ENCODE measurements at places on chromosomes 12 and 14.
A peak's percentile ranks its signal among the peaks of the same experiment; 100 is the strongest.

- DNase-seq: no peak
Measured at GRCh38 chr14:75984674-75985073, 889 bp upstream of the IFT43 start.

DNA sequence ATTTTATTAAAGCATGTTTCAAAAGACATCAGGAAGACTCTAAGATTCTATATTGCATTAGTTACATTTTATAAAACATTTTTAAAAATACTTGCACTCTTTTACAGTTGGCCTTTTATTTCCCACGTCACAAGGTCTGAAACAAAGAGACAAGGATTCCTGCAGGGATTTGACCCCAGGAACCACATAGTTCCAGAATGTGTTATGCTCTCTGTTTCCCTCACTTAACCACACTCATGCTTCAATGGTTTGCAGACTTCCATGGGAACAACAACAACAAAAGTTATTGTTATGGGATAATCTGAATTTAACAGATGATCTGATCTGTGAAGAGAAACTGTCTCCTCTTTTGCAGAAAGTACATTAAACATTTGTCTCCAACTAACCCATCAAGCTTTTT lies 104.3 kb upstream of the PPFIA2 start:
- no peak for DNase-seq

- DNase-seq: no peak
Measured at GRCh38 chr12:103799857-103800771, 40.9 kb downstream of the NT5DC3 start.

DNA sequence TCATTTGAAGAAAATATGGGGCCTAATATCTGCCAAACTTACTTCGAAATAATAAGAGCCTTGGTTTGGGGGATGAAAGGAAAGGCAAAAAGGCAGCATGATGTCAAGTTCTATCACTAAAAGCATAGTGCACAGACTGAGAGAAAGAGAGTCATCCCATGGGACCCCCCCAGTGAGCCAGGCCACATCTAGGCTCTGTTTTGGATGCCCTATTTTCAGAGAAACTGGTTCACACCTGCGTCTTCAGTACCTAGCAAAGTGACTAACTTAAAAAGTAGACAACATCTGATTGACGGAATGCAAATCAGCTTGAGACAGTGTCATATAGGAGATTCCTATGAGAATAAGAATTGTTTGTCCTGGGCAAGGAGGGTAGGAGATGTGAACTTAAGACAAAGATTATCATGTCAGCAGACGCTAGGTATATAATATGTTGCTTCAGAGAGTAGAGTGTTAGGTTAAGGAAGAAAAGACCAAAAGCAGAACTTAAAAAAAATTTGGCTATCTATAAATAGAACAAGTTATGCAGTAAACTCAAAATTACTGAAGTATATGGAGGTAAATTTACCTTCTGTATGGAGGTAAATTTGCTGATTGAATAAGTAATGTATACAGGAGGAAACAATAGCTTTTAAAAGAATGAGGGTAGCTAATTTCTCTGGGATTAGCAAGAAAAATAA lies 148.2 kb downstream of the SLC41A2 start:
- no peak for DNase-seq

DNA sequence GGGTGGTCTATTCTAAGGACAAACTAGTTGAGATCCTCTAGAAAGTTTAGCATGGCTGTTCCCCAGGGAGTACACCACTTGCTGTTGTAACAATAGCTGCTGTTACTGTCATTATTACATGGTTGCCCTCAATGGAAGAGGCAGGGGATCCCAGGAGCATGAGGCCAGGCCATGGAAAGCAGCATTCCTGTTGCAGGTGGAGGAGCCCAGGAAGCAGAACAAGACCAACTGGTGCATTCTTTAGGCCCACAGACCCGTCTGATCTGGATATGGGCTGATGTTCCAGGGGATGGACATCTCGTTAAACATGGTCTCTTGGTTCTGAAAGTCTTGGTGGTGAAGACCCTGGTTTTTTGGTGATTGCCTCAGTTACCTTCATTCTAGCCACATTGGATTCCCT lies 109.2 kb upstream of the WSCD2 start:
- DNase-seq: no peak

DNA sequence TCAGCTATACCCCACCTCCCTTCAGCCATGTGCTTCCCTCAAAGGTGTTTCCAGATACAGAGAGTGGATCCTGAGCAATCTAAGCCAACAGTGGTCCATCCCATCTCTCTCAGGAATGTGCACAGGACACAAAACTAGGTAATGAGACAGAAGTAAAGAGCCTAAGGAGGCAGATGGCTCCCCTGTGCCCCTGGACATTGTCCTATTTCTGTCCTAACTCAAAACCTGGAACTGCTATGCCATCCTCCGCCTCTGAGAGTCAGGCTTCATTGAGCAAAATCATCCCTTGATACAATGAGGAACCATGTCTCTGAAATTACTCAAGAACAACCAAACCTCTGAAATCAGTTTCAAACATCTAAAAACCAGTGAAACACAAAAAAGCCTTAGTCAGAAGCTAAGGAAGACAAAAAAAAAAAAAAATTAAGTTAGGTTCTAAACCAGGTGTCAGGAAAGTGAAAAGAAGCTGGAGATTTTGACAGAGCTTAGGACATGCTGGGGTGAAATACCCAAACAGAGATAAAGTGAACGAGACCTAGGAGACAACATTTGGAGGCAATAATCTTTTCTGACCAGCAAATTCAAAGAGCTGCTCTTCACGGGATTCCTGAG lies 200.3 kb upstream of the PLEKHG7 start:
- no peak for DNase-seq

GRCh38 chr14:68015356-68016254 lies 196.0 kb downstream of the RAD51B start:
- DNase-seq: no peak

- DNase-seq: no peak
Measured at GRCh38 chr12:76764856-76765255, 941 bp downstream of the ZDHHC17 start.

DNA sequence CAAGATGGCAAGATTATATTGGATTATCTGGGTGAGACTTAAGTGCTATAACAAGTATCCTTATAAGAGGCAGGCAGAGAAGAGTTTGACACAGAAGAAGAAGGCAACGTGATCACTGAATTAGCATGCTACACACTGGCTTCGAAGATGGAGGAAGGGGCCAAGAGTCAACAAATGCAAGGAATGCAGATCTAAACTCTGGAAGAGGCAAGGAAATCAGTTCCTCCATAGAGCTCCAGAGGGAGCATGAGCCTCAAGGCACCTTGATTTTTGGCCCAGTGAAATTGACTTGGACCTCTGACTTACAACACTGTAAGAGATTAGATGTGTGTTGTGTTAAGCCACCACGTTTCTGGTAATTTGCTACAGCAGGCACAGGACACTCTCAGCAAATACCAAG lies 536.4 kb upstream of the SEL1L start:
- no peak for DNase-seq

GRCh38 chr14:61489932-61490331 lies 168.6 kb downstream of the PRKCH start:
- DNase-seq: no peak

- DNase-seq: peak; percentile 40
Measured at GRCh38 chr12:49043856-49044258, 16.7 kb downstream of the KMT2D start.

DNA sequence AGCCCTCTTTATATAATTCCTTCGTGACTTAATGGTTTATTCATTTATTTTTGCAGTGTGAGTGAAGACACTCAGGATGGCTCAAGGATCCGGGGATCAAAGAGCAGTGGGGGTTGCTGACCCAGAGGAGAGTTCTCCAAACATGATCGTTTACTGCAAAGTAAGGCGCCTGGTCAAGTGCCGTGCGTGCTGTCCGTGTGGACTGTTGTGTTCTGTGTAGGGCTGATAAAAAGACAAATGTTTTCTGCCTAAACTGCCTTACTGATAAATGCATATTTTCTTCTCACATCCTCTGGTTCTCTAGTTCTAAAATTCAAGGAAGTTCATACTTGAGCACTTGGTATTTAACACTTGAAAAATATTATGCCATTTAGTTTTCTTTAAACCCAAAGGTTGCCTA lies 32.5 kb downstream of the RGS6 start:
- no peak for DNase-seq

GRCh38 chr12:84585776-84586395 lies 326.7 kb downstream of the SLC6A15 start:
- no peak for DNase-seq

DNA sequence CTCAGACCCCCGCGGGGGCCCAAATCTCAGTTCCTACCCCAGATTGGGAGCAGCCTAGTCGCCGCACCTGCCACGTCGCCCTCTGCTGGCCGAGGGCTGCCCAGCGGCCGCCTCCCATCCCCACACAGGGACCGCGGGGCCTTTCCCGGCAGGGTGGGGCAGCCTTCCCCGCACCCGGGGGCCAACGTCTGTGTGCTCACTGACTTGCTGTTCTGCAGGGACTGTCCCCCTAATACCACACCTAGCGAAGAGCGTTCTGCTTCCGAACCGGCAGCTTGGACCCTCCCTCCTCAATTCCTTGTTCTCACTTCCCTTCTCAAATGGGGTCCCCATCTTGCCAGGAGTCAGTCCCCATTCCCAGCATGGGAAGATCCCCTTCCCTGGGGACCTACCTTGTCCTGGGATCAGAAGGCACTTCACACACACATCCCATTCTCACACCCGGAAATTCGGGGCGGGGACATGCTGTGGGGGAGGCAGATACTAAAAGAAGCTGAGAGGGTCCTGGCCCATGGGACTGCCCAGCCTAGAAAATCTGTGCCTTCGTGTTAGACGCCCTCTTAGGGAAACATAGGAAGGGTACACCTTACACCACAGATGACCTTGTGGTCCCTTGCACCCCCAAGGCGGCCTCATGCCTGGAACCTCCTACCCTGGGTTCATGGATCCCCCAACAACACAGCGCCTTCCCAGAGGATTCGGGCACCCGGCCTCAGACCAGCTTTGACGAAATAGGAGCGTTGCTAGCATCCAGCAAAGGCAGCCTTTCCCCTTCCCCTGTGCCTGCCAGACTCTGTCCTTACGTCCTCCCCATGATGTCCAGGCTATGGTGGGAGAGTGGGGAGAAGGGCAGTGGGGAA lies 16.4 kb downstream of the ACVRL1 start:
- peak; percentile 24 for DNase-seq

DNA sequence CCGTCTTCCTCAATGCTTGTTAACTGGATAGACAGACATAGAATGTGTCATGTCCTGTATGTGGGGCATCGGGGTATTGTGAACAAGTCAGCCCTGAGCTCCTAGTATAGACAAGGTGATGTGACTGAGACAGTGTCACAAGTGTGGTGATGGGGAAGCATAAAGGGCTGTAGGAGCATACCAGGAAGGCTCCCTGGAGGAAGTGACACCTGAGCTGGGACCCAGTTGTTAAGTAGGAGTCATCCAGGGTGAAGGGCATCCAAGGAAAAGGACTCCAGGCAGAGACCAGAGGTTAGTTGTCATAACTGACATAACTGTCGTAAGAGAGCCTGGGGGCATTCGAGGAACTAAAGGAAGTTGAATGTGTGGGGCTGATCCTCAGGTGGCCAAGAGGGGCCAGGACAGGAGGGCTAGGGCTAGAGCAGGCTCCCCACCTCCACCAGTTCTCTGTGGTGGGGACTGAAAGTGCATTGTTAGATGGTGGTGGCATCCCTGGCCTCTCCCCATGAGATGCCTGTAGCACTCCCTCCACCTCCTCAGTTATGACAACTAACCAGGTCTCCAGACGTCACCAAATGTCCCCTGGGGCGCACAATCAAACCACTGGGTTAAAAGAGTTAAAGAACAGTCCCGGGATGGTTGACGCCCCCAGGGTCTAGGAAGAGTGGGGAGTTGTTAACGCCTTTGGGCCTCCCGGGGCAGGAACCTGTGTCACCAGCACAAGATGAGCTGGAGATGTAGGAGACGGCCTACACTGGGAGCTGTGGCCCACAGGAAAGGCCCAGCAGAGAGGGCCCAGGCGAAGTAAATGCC lies 2.4 kb downstream of the FICD start:
- DNase-seq: no peak

DNA sequence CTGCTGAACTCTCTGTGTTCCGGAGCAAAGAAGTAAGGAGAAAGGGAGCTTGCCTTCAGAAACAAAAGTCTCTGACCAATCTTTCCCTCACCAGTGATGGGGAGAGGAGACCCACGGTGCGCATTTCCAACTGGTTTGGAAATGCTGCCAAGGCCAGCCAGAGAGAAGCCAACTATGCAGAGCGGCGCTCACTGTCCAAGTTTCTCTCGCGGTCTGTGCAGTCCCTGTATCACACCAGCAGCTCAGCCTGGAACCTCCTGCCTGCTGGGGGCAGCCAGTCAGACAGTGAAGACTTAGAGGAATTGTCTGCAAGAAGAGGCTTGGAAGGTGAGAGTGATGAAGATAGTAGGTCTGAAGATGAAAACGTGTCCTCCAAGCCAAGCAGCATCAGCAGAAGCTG lies 206.2 kb downstream of the NAV3 start:
- no peak for DNase-seq

- DNase-seq: no peak
Measured at GRCh38 chr14:20722016-20722415, 23.7 kb upstream of the EDDM3A start.

Data from stimulated activated CD8-positive, alpha-beta memory T cell treated with anti-CD3 and anti-CD28 coated beads, Interleukin-4, amount 100 ng/mL, for 4 hours (primary cell).